ENCODE measurements at places on chromosomes 3 and 15.

DNA sequence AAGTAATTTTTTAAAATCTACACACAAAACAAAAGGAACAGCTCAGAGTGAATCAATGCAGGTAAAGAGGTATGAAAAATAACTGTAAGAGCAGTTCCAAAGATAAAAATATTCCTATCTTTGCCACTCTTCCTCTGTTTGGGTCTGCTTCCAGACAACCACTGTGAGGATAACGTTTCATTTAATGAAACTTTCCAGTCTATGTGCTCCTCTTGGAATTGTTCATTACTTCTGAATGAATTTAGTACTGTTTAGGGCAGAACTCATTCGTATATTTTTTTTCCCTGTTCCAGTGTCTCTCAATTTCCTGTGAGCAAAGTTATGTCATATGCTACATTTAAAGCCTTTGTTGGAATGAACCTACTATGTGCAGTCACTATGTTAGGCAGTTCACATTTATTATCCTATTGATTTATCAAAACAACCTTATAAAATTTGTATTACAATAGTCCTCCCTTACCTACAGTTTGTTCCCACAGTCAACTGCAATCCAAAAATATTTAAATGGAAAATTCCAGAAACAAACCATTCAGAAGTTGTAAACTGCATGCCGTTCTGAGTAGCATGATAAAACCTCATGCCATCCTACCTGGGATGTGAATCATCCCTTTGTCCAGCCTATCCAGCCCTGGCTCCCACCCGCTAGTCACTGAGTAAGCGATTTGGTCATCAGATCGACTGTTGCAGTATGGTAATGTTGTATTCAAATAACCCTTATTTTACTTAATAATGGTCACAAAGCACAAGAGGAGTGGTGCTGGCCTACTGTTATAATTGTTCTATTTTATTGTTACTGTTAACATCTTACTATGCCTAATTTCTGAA, 98.1 kb downstream of the TMCC1 start:
- no peak for DNase-seq

GRCh38 chr3:52149021-52149420, 5.2 kb downstream of the POC1A start:
- no peak for DNase-seq

- no peak for DNase-seq
These were observed 33.5 kb downstream of the EBLN2 start for GRCh38 chr3:73094951-73095350.

DNA sequence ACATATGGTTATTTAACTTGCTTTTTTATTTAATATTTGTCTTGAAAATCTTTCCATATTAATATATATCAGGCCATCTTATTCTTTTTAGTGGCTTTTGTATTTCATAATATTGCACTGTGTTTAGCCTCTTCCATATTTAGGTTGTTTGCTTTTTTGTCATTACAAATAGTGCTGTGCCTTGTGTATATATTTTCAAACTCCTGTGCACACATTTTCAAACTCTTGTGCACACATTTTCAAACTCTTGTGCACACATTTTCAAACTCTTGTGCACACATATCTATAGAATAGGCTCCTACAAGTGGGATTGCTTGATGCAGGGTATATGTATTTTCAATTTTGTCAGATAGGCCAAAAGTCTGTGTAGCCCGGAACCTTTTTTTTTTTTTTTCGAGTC, 118.0 kb upstream of the MLF1 start:
- DNase-seq: no peak

GRCh38 chr3:25542492-25543039, 114.5 kb downstream of the RARB start:
- no peak for DNase-seq

DNA sequence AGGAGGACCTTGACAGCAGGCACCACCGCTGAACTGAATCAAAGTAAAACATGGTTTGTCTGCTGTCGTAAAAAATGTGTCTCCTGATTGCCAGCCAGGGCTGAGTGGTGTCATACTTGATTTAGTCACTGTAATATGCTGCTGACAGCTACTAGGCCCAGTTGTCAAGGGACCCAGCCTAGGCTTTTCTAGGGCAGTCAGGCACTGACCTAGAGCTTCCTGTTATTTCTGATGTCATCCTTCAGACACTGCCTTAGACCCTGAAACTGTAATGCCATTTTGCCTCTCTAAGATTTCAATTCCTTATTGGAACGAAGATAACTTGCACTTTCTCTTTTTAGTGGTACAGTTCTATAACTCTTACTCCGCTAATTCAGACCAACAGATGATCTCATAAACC, 2.6 kb upstream of the MRPL3 start:
- DNase-seq: no peak
